ENCODE measurements at places on chromosomes 6 and 20. TPM values are rescaled to one million over a fixed set of nuclear protein-coding genes. Genes with fewer than 3 reads are reported as not detected.

DNA sequence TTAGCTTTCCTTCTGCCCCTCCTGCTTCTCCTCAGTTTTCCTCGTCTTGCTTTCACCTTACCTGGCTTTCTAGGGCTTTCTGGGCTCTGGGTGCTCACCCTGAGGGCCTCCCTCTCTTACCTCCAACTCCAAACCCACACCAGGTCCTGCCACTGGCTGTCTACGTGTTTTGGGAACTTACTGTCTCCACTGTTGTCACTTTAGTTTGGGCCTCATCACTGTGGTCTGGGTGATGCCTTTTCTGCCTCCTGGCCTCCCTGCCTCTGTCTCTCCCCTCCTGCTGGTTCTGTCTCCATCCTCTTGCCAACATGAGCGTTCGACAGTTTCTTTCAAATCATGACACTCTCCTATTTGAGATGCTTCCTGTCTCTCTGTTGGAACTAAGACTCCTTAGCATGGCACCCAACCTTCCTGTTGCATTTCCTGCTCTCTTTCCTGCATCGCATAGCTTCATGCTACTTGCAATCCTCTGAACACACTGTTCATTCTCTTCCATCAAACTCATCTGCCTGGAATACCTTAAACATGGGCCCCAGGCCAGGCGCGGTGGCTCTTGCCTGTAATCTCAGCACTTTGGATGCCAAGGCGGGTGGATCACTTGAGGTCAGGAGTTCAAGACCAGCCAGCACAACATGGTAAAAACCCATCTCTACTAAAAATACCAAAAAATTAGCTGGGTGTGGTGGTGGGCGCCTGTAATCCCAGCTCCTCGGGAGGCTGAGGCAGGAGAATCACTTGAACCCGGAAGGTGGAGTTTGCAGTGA is 5.5 kb downstream of the CD40 start:
- ATAC-seq: no peak

GRCh38 chr6:111589366-111589765 is 16.3 kb downstream of the TRAF3IP2 start:
- ATAC-seq: peak; percentile 88

GRCh38 chr6:169388395-169389166 is 134.9 kb upstream of the THBS2 start:
- ATAC-seq: no peak

HLA-DQB1 gene
- total RNA-seq: 25.5 TPM

DEFB132 gene
- total RNA-seq: not detected

Data from activated T-helper 17 cell treated with anti-CD3 and anti-CD28 coated beads, Interleukin-2, amount 50 U/mL, for 72 hours (primary cell).